Peyer's patch (tissue), 4 donors: ENCODE measurements at places on chromosomes 6 and 20. TPM values are rescaled to one million over a fixed set of nuclear protein-coding genes. Genes with fewer than 3 reads are reported as not detected.

- DNase-seq, result no peak
Observed at GRCh38 chr6:31299511-31299910, 27.6 kb upstream of the HLA-C start.

GRCh38 chr6:68339488-68340131 lies 295.5 kb upstream of the ADGRB3 start:
- no peak for DNase-seq

GRCh38 chr20:59322585-59323454 lies 22.4 kb downstream of the EDN3 start:
- DNase-seq, result no peak

GRCh38 chr6:18897350-18897749 lies 510.2 kb downstream of the RNF144B start:
- DNase-seq, result no peak

DNA sequence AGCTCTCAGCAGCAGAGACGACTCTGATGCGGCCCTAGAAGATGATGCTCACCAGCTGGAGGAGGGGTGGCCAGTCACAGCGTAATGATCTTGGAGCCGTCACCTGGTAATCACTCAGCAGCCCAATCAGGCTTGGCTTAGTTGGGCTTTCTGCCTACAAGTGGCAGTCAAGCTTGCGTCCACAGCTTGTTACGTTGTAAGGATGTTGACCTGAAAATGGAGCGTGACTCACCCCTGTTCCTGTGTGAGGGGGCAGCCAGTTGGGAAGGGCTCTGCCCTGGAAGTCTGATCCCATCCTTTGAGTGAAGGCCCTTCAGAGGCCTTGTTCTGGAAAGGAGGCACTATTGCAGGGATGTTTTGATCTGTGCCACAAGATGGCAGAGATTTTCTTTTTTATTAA lies 49.8 kb downstream of the SPATA2 start:
- no peak for DNase-seq

DNA sequence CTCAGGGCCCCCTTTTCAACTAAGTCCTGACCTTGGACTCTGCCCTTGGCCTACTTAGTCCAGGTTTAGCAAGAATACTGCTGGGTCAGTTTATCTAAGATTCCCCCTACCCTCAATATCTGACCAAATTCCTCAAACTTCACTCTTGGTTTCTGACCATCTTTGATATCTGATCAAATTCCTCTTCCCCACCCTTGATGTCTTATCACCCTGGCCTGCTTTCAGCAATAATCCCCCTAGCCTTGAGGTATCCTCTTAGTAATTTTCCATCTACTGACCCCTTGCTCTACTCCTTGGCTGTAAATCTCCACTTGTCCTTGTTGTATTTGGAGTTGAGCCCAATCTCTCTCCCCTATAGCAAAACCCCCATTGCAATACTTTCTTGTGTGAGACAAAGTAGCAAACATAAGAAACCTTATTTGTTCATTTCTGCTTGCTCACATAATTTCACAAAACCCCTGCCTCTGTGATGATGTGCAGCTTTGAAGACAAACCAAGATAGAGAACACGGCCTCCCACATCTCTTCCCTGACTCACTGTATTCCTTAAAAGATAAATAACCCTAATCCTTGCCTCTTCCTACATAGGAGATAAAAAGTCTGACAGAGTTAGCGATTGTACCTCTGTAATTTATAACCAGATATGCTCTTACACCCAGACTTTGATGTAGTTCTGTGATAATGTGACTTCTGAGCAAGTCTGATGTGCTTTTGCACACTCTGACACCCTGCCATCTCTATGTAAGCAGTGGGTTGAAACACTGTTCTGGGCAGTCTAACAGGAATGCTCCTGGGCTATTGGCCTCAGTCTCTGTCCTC lies 13.8 kb upstream of the IYD start:
- no peak for DNase-seq

DNA sequence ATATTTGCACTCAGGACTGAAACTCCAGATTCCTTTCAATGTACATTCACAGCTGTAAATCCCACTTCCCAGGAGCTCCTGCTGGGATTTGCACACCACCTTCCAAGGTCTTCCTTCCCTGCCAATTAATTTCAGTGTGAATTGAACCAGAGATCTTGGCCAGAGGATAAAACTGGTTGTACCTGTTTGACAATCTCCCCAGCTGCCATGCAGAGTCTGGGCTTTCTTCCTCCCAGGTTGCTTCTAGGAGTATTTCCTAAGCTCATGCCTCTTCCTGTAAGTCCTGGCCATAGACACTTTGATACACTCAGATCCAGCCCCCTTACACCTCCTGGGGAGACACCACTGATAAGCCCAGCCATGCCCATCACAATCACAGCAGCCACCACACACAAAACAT lies 15.6 kb downstream of the MAFB start:
- DNase-seq, result no peak

DNA sequence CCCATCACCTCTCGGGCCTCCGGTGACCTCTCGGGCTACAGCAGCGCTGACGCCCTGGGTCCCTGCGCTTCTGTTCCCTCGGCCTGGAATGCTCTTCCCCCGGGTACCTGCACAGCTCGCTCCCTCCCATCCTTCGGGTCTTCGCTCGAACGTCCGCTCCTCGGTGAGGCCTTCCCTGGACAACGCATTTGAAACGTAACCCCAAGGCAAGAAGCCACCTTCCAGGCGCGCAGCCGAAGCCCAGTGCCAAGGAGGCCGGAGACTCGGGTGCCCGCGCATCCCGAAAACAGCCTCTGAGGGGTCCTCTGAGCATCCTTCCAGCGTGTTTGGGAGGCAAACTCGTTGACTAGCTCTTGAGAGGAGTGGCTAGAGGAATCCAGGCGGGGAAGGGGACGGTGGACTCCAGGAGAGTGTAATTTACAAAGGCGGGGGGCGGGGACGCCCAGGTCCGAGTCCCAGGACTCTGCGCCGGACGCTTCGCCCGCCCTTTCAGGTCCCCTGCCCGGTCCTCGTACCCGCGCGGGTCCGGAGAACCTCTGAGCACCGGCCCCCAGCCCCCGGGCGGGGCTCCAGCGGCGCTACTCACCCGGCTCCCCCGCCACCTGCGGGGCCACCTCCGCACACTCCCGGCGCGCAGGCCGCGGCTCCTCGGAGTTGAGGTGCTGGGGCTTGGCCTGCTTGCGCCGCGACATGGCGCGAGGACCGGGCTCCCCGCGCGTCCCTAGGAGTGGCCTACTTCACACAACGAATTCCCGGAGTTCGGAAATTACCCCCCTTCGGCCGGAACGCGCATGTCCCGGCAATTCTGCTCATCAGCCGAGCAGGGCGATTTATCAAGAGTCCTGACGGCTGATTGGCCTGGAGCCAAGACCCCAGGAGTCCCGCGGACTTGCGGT lies 86.8 kb downstream of the ZFP64 start:
- no peak for DNase-seq

DNA sequence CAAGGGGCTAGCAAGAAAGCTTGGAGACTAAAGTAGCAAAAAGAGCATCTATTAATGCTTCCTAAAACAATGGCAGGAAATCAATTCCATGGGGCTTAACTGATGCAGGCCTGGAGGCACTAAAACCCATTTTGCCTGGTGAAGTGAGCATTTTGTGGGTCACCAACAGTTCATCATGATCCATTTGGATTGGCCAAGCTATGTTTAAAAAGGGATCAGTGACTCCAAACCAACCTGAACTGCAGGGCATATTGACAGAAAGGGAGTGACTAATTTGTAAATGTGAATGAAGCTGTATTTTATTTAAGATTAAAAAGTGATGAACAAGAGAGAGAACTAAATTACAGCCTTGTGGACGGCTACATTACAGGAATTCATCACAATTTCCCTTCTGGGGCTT lies 132.0 kb downstream of the PCSK2 start:
- no peak for DNase-seq

Gene REPS1
- 60.2 TPM for total RNA-seq

Gene THBS2
- 14.4 TPM for total RNA-seq

Gene DEFB132
- total RNA-seq, result not detected

Gene HLA-G
- total RNA-seq, result not detected

Gene SLC17A9
- 5.5 TPM for total RNA-seq

Gene MATN4
- not detected for total RNA-seq
